ENCODE measurements at places on chromosomes 3 and 15.

DNA sequence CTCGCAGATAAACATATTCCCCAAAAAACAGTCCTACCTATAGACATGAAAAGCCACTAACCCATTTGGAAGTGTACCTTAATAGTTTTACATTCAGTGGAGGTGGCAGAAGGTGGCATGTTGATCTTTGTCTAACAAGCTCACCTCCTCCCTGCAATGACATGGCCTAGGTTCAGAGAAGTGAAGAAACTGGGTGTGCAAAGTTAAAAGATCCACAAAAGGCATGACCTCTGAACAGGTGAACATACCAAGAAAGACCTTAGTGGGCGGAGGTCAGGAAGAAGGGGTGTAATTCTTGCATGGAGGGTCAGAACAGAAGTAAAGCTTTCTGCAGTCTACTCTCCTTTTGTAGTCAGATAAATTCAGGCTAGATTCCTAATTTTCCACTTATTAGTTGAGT, 822 bp downstream of the MRPL3 start:
- no peak for DNase-seq

GRCh38 chr15:84703808-84704207, 12.1 kb downstream of the SEC11A start:
- DNase-seq = no peak

DNA sequence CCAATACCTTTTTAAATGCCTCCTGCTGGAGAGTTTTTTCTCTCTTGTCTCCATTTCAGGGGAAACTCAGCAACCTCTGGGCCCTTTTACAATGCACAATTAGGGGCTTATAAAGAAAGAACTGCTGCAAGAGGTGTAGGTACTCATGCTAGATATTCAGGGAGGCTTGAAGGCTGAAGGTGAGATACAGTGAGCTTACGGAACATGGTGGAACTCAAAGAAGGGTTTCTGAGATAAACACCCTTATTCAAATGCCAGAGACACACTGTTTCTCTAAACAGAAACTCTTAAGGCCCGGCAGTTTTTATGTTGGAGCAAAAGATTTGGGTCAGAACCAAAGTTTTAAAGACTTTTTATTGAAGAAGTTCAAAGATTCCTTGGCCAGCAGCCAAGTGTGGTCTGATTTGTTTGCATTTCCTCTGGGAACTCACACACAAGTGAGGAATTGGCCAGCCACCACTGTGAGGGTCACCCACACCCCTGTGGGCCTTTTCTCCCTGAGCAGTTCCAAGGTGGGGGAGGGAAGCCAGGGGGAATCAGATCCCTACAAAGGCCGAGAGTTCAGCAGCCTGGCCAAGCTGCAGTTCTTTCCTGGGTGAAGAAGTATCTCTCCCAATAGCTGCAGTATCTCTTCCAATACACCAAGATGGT, 47.8 kb downstream of the TNFAIP8L3 start:
- no peak for DNase-seq

DNA sequence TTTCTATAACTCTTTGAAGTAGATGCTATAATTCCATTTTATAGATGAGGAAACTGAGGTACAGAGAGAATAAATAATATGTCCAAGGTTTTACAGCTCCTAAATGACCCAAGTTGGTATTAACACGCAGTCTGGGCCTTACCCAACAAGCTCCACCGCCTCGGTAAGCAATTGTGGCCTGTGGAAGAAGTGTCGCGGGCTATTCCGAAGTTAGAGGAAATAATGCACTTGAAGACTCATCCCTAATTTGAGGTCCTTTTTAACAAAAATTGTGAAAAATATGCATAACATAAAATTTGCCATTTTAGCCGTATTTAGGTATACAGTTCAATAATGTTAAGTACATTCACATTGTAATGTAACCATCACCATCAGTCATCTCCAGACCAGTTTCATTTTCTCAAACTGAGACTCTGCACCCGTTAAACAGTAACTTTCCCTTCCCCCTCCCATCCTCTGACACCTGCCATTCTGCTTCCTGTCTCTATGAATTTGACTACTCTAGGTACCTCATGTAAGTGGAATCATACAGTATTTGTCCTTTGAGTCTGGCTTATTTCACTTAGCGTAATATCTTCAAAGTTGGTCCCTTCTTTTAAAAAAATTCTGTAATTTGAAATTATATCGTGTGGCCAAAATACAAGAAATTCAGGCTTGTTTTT, 18.2 kb downstream of the IDH3A start:
- no peak for DNase-seq

DNA sequence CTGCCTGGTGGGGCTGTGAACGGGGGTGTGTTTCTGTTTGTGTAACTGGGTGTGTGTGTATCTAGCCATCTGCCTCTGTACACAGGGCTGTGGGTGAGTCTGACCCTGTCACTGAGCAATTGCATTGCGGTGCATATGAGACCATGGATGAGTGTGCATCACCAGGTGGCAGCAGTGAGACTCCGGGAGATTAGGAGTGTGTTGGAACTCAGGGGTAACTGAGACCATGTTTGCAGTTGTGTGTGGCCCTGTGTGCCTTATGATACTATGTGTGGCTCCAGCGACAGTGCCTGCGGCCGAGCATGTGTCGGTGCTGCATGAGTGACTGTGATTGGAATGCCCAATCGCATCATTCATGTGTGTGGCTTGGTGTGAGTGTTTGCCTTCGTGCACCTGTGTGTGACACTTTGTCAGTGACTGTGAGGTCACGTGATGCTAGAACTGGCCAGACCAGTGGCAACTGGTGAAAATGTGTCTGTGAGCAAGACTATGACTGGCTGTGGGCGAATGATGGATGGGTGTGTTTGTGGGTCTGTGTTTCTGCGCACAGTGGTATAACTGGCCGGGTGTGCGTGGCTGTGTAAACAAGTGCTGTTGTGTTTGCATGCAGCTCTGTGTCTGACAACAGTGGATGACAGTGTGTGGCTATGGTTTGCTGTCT, 14.0 kb downstream of the VILL start:
- peak; percentile 48 for DNase-seq
